ENCODE measurements at places on chromosomes 16 and 17.

GRCh38 chr17:10875430-10875851 is 37.6 kb upstream of the PIRT start:
- no peak for DNase-seq

DNA sequence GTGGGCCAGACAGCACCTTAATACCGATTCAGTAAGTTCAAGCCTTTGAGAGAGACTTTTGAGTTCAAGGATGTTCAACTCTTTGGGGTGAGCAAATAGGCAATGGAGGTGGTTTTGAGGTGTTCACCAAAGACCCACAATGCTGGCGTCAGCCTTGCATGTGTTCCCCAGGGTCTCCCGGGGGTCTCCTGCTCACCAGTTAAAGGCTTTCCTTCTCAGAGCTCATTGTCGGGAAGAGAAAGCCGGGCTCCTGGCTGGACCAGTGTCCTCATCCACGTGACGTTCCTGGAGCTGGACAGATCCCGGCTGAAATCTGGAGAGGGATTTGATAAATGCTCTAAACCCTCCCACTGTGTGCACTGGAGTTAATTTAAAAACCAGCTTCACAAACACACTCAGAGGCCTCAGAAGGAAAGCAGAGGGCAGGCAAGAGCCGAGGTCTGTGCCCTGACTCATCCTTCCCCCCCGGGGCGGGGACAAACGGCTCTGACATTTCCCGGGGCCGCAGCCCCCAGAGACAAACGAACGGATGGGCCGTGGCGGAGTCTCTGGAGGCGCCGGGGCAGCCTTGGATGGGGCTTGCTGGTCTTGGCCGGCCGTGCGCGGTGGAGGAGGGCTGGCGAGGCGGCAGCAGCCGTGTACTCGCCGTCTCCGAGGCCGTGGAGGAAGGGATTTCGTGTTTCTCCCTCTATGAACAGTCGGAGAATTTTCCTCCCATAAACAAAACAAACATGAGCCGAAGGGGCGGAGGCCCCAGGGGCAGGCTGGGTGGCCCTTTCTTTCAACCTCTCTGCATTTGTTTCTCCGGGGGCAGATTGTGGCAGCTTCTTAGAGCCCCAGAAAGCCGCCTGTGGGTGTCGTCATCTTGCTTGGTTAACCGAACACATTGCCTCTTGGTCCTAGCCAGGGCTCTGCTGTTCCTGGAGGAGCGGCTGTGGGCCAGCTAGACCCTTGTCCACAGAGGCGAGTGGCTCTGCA is 94.2 kb downstream of the NTN1 start:
- DNase-seq: no peak

DNA sequence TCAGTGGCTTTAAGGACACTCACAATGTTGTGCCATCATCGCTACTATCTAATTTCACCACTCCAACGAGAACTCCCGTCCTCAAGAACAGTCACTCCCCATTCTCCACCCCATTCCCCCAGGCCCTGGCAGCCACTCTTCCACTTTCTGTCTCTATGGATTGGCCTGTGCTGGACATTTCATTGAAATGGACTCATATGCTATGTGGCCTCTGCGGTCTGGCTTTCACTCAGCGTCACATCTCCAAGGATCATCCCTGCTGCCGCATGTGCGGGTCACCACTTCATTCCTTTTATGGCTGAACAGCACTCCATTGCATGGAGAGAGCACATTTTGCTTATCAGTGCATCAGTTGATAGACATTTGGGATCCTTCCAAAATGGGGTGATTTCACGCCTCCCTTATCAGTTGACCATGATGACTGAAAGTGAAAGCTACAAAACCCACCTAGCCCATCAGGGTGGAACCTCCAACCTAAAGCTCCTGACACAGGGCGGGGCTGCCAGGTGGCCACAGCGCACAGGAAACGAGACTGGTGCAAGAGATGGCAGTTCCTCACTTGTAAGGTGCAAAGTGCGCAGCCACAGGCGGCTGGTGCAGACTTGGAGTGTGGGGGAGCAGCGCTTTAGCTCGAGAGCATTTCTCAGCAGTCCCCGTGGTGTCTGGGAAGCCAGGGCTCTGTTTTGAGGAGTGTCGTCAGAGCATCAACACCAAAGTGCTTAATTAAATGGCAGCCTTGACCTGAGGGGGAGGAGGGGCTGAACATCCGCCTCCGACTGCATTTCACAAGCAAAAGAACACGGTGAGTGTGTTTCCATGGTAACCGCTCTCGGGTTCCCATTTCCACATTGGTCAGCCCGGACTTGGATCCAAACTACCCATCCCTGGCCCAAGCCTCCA is 23.8 kb downstream of the COTL1 start:
- DNase-seq: no peak

DNA sequence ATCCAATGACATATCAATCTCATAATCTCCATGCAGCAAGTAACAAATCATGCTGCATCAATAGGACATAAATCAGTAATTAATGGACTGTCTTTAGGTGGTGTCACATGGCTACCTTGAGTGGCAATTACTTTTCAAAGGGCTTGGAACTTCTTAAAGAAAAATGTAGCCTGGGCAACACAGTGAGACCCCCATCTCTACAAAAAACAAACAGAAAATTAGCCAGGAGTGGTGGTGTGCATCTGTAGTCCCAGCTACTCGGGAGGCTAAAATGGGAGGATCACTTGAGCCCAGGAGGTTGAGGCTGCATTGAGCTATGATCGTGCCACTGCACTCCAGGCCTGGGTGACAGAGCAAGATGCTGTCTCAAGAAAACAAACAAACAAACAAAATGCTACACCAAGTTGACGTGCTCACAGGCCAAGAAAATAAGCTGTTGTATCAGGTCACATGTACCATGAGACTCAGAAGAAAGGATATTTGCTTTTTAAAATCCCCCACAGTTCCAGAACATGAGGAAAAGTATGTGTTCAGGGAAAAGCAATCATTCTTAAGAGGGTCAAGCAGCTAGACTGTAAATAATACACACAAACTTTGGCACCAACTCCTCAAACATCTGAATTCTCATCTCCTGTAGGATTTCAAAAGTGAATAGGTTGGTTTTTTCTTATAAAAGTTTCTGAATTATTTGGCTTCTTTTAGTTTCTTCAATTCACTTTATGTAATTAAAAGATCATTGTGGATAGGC is 23.8 kb upstream of the ERN1 start:
- no peak for DNase-seq

DNA sequence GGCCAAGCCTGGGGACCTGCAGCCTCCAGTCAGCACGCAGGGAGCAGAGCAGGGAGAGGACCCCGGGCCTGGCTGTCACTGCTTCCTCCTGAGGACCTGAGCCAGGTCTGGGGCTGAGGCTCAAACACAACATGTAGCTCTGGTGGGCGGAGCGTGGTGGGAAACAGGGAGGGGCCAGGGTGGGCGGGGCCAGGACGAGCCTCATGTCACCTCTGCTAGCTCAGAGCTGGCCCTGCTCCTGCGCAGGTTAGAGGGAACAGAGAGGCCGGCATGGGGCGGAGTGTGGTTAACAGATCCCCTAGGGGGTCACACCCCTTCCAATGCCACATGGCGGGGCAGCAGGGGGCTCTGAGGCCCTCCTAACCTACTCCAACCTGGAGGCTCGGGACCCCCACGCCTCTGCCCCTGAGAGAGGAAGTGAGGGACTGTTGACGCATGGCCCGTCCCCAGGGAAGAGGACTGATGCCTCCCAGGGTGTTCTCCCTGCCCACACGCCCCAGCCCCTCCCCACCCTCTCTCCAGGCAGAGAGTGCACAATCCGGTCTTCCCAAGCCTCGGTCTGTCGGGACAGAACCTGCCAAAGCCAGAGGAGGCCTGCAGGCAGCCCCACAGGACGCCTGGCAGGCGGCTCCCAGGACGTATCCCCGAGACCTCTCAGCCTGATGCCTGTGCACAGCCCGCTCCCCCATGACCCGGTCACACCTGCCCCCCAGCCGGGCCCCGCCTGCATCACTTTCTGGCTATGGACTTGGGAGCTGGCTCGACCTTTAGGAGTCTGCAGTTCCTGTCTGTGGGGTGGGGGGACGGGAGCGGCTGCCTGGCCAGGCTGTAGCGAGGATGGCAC is 15.2 kb downstream of the PIEZO1 start:
- no peak for DNase-seq

DNA sequence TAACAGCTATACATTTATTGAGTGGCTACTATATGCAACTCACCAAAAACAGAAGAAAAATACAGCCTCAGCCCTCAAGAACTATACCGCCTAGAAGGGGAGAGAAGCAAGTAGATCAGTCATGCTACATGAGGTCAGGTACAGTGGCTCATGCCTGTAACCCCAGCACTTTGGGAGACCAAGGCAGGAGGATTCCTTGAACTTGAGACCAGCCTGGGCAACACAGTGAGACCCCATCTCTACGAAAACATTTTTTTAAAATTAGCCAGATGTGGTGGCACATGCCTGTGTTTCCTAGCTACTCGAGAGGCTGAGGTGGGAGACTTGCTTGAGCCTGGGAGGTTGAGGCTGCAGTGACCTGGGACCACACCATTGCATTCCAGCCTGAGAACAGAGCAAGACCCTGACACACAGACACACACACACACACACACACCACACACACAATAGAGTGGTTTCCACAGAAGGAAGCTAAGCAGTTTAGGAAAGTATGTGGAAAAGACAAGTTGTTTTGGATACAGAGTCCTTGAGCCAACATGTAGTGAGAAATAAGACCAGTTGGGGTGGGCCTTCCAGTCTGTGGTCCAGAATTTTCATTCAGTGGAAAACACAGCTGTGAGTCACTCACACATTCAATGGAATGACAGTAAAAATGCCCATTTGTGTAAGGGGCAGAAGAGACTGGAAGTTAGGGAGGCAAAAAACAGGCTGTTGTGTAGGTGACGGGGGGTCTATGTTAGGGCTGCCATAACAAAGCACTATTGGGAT is 10.7 kb upstream of the SNTB2 start:
- DNase-seq: no peak

- DNase-seq: no peak
Observed at GRCh38 chr17:60545465-60546191, 19.6 kb upstream of the APPBP2 start.

DNA sequence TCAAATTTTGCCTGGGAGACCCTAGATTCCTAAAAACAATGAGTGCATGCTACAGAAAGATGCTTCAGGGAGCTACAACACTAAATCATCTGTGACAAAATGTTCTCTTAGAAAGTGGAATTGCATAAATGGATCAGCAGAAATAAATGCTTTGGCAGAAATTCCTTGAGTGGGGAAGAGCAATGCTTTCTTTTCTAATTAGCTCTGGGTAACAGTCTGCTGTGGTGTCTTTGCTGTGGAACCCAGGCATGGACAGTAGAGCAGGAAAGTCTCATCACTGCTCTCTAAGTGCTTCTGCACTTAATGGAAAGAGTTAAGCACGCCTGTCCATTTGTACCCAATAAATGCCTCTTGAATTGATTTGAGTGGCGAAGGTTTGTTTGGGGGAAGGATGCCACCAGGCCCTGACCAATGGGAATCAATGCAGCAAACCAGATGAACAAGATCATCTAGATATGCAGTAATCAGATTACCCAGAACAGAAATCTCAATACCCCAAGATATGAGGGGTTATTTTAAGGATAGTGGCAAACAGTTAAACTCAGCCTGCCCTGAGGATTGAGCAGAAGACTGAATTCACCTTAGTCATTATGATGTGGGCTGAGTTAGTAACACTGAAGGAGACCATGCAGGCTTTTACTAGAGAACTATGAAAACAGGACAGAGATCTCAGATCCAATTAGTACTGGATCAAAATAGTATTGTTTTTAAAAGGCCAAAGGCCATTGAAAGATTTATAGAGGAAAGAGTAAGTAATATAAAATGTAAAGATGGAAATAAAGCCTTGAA is 13.6 kb downstream of the HLF start:
- DNase-seq: no peak

DNA sequence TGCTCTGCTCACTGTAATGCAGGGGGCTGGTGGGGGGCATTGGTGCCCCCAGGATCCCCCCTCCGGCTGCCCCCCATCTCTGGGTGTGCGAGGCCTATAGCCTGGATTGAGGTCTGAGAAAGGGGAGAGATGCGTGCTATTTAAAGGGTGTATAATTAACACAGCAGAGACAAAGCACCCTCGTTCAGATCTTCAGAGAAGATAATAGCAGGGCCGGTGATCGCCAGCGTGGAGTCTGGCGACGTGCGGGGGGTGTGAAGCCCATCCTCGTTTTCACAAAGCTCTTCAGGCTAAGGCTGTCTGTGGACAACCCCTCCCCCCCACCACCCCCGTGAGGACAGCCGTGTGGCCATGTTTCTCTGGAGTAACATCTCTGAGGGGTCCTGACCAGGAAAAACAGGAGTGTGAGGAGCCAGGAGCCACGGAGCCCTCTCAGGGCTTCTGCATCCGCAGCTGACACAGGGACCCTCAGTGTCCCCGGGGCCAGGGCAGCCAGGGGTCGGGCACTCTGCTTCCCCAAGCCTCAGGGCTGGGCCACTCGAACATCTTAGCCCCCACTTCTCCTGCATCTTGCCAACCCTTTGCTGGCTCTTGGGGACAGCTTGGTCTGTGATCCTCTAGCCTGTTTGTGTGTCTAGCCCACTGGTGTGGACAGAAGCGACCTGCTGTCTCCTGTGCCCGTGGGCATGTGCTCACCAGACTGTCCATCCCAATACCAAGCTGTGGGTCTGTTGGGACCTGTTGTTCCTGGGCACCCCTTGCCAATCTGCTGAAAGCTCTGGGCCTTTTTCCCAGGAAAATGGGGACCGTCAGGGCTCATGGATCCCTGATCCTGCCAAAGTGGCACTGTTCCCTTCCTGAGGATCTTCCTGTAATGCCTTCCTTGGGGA is 58.9 kb downstream of the BAIAP2 start:
- DNase-seq: no peak

GRCh38 chr16:59411961-59412841 is 678.1 kb upstream of the GOT2 start:
- DNase-seq: peak; percentile 22

GRCh38 chr16:17168181-17168580 is 302.6 kb downstream of the XYLT1 start:
- DNase-seq: no peak

- DNase-seq: no peak
Observed at GRCh38 chr16:77925531-77925930, 96.8 kb upstream of the CLEC3A start.

- no peak for DNase-seq
Observed at GRCh38 chr17:19343671-19344151, 18.8 kb downstream of the B9D1 start.

DNA sequence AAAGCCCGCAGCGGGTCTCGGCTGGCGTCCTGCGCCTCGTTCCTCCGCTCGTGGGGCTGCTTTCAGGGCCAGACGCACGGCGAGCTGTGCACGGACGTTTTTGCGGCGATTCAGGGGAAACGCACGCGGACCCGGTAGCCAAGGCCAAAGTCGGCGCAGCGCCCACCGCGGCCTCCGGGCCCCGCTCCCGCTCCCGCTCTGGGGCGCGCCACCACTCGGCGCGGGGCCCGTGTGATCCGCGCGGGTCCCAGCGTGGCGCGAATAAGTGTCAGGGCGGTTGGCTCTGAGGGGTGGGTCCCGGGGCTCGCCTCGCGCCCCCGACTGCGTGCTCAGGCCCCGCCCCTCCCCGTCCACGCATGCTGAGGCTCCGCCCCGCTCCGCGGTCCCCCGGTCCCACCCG is 694 bp upstream of the TBCD start:
- DNase-seq: no peak
